ENCODE measurements at places on chromosomes 7 and 10.

DNA sequence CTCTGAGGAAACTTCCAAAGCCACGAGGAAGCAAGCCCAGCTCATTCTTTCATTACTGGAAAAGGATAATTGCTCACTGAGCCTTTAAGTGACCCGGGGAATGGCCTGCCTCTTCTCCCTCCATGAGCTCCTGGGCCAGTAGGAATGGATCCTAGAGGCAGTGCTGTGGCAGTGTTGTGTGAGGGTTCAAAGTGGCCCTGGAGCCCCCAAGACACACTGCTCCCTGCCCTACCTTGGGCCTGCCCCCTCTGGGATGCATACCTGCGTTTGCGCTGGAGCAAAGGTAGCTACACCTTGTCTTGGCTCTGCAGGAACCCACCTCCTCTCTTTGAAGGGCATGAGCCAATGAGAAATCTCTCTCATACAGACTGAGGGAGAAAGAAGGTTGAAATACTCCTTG, 115.8 kb upstream of the ANLN start:
- no peak for DNase-seq

DNA sequence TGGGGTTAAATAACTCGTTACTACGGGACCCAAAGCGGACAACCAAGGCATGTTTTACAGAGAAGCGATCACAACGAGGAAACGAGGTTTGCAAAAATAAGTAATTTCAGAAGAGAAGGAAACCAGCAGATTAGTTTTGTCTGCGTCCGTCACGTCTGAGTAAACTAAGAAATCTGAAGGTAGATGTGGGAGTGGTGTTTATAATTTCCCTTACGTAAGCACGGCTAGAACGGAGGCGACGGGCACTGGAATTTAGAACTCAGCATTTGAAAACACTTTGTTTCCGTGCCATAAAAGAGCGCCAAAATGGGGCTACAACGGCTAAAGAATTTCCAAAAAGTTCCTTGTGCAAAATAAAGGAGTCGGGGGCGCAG, 718 bp upstream of the UMAD1 start:
- no peak for DNase-seq

- peak; percentile 21 for DNase-seq
Observed at GRCh38 chr7:26284995-26285632, 6.5 kb upstream of the SNX10 start.

DNA sequence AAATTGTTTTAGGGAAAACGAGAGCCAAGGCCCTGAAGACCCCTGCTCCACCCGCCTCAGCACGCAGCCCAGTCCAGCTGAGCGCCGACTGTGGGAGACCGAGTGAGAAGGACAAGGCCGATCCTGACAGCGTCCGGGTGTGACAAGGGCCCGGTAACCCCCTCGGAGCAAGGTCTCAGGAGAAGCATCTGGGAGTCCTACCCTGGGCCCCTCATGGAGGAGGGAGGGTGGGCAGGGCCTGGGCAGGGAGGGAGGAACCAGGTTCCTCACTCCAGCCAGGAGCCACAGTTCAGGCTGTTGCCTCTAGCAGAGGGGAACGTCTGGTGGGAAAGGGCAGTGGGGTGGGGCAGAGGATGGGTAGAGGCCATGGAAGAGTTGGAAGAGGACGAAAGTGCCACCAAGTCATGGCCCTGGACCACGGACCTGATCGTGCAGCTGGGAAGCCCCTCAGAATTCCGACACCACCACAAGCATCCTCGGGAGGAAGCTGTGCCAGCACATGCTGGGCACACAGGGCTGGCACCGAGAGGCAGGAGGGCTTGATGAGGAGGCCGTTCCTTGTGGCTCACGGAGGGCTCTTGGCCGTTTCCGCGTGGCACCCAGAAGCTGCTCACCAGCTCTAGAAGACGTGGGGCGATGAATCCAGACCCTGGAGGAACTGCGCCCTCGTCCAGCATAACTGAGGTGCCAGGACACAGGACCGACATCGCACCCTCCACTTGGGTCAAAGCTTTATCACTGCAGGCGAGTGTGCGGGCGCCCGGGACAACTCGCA, 2.2 kb upstream of the KNDC1 start:
- no peak for DNase-seq

GRCh38 chr10:131806646-131807317, 94.0 kb upstream of the PPP2R2D start:
- DNase-seq: no peak

GRCh38 chr7:39228946-39229345, 251.2 kb downstream of the POU6F2 start:
- peak; percentile 10 for DNase-seq

DNA sequence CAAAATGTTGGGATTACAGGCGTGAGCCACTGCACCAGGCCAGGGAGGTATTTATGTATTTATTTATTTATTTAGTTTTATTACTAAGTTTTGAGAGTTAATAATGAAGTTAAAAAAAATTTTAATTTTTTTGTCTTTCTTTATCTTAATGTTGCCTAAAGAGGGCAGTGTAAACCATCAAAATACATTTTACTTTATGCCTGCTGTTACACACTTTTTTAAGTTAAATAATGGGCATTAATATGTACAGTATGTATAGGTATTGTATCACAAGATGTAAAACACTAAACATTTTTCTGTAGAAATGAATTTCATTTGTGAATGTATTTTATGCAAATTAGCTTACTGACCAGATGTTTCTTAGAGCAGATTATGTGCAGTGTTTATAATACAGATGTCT, 129.4 kb downstream of the AASS start:
- DNase-seq: no peak

- DNase-seq: no peak
Observed at GRCh38 chr7:85773116-85773728, 586.4 kb upstream of the SEMA3D start.

DNA sequence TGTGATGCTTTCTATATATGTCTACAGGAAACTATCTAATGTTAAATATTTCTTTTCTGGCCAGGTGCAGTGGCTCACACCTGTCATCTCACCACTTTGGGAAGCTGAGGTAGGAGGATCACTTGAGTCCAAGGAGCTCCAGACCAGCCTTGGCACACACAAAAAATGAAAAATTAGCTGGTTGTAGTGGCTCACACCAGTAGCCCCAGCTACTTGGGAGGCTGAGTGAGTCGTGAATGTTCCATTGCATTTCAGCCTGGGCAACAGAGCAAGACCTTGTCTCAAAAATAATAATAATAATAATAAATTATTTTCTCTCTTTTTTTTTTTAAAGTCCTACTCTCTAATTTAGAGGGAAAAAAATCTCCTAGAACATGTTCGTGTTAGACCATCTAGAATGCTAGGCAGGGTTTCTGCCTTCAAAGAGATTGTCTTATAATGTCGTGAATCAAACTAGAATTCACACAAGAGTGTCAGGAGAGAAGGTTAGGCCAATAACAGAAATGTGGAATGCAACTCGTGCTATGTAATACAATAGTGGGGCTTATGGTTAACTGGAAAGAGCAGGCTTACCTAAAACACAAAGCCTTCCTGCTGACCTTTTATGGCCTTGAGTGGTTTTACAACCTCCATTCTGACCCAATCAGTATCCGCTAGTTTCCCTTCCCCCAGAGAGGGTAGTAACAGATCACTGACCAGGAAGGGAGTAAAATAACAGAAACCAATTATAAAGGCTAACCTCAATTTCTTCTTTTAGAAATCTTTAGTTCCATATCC, 46.3 kb downstream of the MYOF start:
- DNase-seq: peak; percentile 83
